ENCODE measurements at places on chromosomes 7 and 10.

DNA sequence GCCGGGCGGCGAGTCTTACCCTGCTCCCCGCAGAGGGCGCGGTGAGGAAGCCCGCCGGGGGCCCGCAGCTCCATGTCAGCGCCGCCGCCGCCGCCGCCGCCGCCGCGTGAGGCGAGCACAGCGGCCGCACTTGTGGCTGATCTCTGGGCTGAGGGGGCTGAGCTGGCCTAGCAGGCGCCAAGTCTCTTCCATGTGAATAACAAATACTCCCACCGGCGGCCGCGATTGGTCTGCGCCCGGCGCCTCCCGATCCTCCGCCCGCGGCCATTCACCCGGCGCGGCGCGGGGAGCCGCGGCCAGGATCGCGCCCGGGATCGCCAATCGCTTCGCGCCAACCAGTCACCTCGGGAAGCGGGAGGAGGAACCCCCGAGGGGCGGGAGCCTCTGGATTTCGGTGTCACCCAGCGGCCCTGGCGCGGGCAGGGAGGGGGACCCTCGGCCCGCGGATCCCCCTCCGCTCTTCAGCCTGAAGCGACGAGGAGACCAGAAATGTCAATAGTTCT is at the start of gene GRM8:
GRM8 (minus strand) TSS at position 164 of the 503 bp plus-strand sequence.
- ATAC-seq, result peak; percentile 9

DNA sequence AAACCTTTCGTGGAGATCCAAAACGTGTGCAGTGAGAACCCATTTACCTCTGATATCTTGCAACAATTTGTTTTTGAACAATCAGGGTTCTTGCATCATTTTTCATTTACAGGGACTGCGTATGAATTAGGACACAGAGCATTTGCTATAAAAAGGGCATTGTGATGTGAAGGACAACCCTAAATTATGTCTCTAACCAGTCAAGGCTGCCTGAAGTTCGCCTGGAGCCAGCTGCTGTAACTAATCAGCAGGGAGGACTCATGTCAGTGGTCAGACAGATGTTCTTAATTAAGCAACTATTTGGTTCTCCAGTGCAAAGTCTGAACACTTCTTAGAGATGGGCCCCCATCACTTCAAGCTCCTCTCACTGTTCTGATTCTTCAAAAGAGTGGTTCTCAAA is 674.8 kb downstream of the KCNMA1 start:
- ATAC-seq, result no peak

DNA sequence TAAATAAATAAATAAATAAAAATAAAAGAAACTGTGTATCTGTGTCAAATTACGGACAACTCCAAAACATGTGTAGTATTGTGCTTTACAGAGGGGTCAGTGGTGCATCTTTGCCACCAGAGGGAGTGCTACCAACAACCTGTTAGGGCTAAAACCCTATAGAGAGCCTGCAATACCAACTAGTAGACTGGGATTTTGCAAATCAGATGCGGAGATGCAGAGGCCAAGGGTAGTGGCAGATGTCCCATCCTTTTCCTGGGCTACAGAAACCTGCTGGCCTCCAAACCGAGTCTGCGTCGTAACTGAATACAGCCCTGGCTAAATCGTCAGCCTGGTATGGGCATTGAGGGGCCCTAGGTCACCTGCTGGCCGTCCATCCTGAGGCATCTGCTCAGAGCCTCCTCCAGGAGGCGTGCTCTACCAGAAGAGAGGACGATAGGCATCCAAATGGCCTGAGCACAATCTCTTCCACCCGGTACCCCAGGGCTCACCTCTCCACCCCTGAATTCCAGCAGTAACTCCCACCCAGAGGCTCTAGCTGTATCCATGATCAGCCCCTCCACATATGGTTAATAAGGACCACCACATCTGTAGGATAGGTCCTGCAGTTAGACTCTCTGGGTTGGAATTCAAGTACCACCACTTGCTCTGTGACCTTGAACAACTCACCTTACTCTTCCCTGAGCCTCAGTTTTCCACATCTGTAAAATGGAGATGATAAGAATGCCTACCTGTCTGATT is 6.2 kb upstream of the RRP12 start:
- peak; percentile 97 for ATAC-seq

DNA sequence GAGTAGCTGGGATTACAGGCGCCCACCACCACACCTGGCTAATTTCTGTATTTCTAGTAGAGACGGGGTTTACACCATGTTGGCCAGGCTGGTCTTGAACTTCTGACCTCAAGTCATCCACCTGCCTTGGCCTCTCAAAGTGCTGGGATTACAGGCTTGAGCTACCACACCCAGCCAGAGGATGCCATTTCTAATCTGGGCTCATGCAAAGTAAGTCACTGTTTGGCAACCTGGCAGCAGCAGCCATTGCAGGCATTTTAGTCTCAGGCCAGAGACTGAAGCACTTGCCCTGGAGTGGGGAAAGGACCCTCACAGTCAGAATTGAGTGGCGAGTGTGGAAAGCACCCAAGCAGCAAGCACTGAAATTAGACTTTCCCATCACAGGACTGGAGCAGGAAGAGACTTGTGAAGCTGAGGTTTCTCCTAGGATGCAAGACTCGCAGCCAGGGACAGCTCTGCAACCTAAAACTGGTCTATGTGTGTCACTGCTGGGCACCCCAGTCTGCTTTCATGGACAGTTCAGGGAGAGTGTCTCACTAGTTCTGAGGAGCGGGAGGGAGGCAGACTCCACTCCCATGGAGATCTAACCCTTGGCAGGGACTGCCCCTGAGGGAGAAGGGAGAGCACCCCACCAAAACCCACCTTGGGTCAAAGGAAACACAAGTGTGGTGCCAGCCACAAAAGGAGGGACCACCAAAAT is 27.6 kb downstream of the SNX13 start:
- ATAC-seq, result no peak

- ATAC-seq, result no peak
Measured at GRCh38 chr7:150329331-150330120, 6.2 kb upstream of the ACTR3C start.

- ATAC-seq, result peak; percentile 50
Measured at GRCh38 chr7:26117142-26117807, 34.7 kb upstream of the NFE2L3 start.

DNA sequence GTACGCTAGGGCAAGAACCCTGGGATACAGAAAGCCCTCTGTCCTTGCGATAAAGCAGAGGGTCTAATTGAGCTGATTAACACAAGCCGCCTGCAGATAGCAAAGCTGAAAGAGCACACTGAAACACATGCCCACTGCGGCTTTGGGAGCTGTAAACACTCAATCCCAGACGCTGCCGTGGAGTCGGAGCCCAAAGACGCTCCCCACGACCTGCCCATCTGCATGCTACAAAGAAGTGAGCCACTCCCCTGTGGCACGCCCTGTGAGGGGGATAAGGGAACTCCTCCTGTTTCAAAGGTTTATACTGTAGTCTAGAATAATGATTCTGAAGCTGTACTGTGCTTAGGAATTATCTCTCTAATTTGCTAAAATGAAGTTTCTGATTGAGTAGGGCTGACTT is 985.6 kb upstream of the GHITM start:
- no peak for ATAC-seq

DNA sequence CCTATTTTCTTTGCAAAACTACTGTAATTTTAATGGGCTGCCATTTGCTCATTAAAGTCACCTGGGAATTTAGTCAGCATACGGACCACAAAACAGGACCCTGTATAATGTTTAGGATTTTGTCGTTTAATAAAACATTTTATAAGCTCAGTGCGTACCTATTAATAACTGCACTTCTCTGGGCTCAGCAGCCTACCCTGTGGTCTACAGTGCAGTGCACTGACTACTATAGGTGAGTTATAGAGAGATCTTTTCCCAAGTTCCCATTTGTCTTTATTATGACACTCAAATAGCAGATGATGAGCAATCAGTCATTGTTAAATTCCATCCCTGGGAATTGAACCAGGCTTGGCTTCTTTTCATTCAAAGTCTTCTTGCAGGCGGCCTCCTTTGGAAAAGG is 433.4 kb upstream of the NFE2L3 start:
- ATAC-seq, result no peak

- no peak for ATAC-seq
Measured at GRCh38 chr10:85601526-85601925, 765.1 kb downstream of the GRID1 start.

DNA sequence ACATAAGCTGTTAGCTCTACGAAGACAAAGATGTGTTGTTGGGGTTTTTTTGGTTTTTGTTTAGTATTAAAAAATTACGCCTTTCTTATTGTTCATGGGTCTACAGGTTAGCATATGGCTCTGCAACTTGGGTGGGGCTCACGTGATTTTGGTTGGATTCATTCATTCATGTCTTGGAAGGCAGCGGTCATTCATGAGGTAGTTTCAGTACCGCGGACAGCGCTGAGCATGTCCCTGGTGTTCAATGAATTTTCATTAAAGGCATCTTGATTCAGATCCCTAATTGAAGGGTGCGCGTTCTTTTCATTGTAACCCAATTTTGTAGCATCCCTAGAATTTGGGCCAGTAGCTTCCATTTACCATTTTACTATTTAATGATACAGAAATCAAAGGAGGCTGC is 42.9 kb upstream of the TCERG1L start:
- ATAC-seq, result no peak

DNA sequence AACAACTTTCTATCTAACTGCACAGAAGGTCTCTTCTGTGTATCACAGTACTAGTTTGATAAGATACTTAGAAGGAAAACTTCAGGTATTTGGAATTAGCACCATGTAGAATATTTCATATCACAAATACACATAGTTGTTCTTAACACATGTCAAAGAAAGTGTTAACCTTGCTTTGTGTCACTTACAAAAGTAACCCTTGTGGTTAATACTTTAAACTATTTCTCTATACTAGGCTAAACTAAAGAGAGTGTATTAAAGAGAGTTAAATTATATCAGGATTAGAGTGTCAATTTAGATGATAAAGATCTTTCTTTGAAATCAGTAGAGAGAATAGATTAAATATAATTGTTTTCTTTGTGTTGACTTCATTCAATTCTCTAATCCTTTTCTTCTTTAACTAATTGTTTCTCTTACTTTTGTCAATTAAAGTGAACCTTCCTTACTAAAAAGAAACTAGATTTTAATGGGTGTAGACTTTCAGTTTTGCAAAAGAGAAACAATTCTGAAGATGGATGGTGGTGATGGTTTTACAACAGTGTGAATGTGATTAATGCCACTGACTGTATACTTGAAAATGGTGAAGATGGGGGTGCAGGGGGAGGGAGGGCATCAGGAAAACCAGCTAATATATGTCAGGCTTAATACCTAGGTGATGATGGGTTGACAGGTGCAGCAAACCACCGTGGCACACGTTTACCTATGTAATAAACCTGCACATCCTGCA is 67.8 kb downstream of the CHN2 start:
- no peak for ATAC-seq

DNA sequence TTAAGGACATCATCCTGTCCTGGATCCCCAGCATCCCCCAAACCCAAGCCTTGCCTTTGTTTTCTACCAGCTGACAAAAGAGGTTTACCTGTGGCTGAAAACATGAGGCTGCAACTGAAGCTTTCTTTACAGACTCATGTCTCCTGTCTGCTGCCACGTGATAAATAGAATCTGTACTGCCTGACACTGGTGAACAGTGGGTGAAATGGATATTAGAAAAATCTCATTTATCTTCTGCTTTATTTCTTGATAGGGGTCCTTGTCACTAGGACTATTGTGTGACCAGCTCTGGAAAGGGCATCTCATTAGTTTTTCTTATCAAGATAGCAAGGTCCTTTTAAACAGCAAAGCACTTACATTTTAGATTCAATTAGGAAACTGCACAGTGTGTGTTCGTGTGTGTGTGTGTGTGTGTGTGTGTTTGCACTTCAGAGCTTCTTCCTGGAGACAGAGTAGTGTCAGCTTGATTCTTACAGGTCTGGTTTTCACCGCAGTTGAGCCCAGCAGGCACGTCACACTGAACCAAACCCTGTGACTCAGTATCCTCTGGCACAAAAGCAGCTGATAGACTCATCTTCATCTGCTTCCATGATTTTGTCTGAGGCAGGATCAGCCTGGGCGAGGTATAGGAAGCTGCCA is 373.5 kb upstream of the CELF2 start:
- ATAC-seq, result no peak

Data from activated T-helper 17 cell treated with anti-CD3 and anti-CD28 coated beads, Interleukin-2, amount 50 U/mL, for 72 hours (primary cell).